Activated naive CD8-positive, alpha-beta T cell treated with anti-CD3 and anti-CD28 coated beads for 36 hours (primary cell): ENCODE measurements at places on chromosomes 2 and 18. TPM values are rescaled to one million over a fixed set of nuclear protein-coding genes. Genes with fewer than 3 reads are reported as not detected.

The ABCB11 gene
- total RNA-seq: not detected

The LYPD6B gene
- total RNA-seq: not detected

The DDX18 gene
- 170 TPM for total RNA-seq

The CCDC74B gene
- 0.72 TPM for total RNA-seq

GRCh38 chr2:37576831-37577230 lies 94.6 kb downstream of the CDC42EP3 start:
- H3K36me3 ChIP-seq: peaks cover 4% of the 10 kb centered on the region
- DNase-seq: no peak
- no peak overlapping the region for H3K27ac ChIP-seq
- no peak overlapping the region for H3K4me3 ChIP-seq
- no peaks in the 10 kb centered on the region for H3K27me3 ChIP-seq

DNA sequence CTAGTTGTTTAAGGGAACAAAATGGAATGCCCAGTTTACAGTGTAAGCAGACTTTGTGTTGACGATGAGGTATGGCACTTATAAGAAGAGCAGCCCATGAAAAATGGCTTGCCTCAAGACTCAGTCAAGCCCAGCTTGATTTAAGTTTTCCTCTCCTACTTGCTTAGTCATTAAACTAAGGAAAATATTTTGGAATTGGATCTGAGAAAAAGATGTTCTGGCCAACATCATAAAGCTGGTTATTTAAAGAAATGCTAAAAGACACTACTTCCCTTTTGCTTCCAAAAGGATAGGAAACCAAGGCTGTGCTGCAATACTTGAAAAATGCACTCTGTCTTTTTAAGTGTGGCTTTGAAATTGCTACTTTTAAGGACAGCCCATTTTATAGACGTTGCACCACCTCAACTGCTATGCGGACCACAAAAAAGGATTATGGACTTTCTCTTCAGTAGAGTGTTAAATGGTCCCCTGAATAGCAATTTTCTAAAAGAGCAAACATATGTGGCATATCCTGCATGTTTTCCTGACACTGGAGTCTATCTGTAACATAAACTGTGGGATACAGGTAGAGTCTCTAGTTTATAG lies 32.1 kb downstream of the CCDC141 start:
- peaks cover 16% of the 10 kb centered on the region for H3K4me1 ChIP-seq
- no peak overlapping the region for H3K27ac ChIP-seq
- H3K36me3 ChIP-seq: peaks cover 10% of the 10 kb centered on the region
- H3K27me3 ChIP-seq: no peaks in the 10 kb centered on the region
- peak overlapping the region; percentile 9 for H3K4me3 ChIP-seq
- no peak for DNase-seq

- no peaks in the 10 kb centered on the region for H3K27me3 ChIP-seq
- no peak overlapping the region for H3K4me3 ChIP-seq
- DNase-seq: no peak
- H3K27ac ChIP-seq: no peak overlapping the region
- H3K4me1 ChIP-seq: no peaks in the 10 kb centered on the region
These were observed 262.6 kb upstream of the DDX18 start for GRCh38 chr2:117551858-117552257.

GRCh38 chr2:269356-270030 lies 4.7 kb downstream of the ACP1 start:
- no peak for DNase-seq
- peaks cover 20% of the 10 kb centered on the region for H3K36me3 ChIP-seq
- H3K4me3 ChIP-seq: no peak overlapping the region
- peaks cover 51% of the 10 kb centered on the region for H3K4me1 ChIP-seq
- no peaks in the 10 kb centered on the region for H3K27me3 ChIP-seq
- H3K27ac ChIP-seq: no peak overlapping the region

- no peaks in the 10 kb centered on the region for H3K36me3 ChIP-seq
- peak overlapping the region; percentile 0 for H3K4me3 ChIP-seq
- H3K4me1 ChIP-seq: peaks cover 11% of the 10 kb centered on the region
- H3K27ac ChIP-seq: no peak overlapping the region
- H3K27me3 ChIP-seq: no peaks in the 10 kb centered on the region
- DNase-seq: no peak
These were observed 476.0 kb downstream of the EIPR1 start for GRCh38 chr2:2901384-2902345.

DNA sequence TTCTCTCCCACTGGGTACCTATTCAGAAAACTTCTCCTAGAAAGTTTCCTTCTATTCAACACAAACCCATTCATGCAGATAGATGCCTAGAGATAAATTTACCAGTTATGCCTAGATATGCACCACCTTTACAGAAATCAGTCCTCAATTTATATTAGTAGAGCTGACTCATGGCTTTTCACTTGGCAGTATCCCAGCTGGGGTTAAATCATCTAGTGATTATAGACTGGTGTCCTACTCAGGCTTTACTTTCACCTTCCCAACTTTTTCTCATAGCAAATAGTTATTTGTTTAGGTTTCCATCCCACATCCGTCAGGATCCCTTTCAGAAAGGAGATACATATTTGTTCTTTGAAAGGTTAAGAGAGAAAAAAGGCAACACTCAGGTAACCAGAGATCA lies 124.5 kb downstream of the AQP4 start:
- H3K27me3 ChIP-seq: no peaks in the 10 kb centered on the region
- H3K4me3 ChIP-seq: no peak overlapping the region
- no peaks in the 10 kb centered on the region for H3K4me1 ChIP-seq
- H3K36me3 ChIP-seq: no peaks in the 10 kb centered on the region
- H3K27ac ChIP-seq: no peak overlapping the region
